ENCODE measurements at places on chromosomes 3 and 15. TPM values are rescaled to one million over a fixed set of nuclear protein-coding genes. Genes with fewer than 3 reads are reported as not detected.

GCNT3 gene
- total RNA-seq = 0.23 TPM

STRC gene
- total RNA-seq = 0.17 TPM

EPB42 gene
- total RNA-seq = 0.23 TPM

SLC22A13 gene
- total RNA-seq = 1.2 TPM

BTLA gene
- 0.07 TPM for total RNA-seq

LDHAL6B gene
- total RNA-seq = not detected

PAQR5 gene
- 0.03 TPM for total RNA-seq

SNUPN gene
- total RNA-seq = 27.9 TPM

NIPA2 gene
- 48.8 TPM for total RNA-seq

Data from smooth muscle cell of the pulmonary artery (primary cell).